ENCODE measurements at places on chromosomes 5 and 9.
A peak's percentile ranks its signal among the peaks of the same experiment; 100 is the strongest.

GRCh38 chr5:142143878-142144277, 35.3 kb downstream of the NDFIP1 start:
- DNase-seq = peak; percentile 27

GRCh38 chr5:14518638-14519037, 63.0 kb upstream of the OTULINL start:
- no peak for DNase-seq

- DNase-seq = no peak
Measured at GRCh38 chr5:163424836-163425235, 12.6 kb upstream of the CCNG1 start.

- DNase-seq = no peak
Measured at GRCh38 chr5:151903243-151903653, 21.4 kb downstream of the GLRA1 start.

DNA sequence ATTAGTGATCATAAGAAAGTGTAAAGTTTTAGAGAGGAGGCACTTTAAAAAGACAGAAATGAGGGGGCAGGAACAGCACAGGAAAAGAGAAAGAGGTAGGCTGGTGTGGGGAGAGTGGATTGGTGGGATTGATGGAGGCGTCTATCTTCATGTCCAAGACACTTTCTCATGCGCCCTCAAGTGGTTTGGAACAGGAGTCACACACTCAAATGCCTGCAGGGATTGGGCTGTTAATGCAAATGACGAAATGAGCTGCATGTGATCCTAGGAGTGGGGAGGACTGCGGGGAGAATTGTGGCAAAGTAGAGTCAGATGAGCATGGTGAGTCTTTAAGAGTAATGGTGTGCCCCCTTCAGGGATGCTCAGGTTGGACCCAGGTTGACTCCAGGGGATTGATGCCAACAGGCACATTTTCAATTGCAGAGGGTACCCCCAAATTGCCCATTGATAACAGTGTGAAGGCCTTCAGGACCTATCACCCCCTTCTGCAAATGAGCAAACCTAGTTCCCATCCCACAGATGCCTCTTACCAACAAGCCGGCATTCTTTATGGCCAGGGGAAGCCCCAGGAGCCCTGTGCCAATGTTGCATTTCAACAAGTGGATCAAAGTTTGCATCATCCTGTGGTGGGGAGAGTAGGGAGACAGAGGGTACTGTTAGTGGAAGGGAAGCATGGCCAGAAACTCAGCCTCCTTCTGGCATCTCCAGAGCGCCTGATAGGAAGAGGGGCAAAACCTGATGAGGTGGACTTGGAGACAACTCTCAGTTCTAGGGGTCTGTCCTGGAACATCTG, 5.3 kb downstream of the SLC36A3 start:
- peak; percentile 1 for DNase-seq

DNA sequence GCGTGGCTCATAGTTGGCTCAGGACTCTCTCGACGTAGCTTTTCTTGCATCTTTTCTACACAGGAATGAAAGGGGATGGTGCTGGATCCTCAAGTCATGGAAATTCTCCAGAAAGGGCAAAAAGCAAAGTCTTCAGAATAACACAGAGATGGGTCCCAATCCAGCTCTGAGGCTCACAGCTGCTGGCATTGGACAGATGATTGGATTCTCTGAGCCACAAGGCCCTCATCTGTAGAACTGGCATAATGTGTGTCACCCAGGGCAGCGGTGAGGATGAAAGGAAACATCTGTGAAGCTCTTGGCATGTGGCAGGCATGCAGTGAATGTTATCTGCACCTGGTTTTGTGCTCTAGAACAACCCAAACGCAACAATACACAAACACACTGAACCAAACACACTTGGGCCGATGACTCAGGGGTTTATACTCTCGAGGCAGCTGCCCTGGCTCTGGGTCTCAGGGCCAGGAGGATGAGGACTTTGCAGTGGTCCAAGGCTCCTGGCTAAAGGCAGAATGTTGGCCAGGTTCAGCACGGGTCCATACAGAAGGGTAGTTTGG, 64.0 kb upstream of the UBTD2 start:
- DNase-seq = no peak

DNA sequence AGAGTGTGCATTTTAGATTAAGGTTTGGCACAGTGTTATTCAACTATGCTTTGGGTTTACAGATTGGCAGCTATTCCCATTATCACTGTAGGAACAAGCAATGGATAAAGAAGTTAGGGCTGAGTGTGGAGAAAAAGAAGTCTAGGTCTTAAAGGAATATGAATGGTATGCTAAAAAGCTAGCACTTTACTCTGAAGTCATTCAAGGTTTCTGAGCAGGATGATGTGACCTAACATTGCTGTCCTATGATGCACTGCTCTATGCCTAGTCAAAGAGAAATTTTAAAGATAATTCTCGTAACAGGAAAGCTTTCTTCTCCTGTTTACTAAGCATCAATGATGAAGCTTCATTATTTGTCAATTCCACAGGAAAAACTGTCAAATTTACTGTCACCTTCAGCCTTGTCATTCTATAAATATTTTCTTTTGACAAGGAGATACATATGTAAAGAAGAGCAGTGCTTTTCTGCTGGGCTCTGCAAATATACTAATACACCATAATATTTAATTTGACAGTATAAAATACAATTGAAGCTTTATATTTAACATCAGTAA, 476.1 kb upstream of the PTPRD start:
- DNase-seq = no peak

DNA sequence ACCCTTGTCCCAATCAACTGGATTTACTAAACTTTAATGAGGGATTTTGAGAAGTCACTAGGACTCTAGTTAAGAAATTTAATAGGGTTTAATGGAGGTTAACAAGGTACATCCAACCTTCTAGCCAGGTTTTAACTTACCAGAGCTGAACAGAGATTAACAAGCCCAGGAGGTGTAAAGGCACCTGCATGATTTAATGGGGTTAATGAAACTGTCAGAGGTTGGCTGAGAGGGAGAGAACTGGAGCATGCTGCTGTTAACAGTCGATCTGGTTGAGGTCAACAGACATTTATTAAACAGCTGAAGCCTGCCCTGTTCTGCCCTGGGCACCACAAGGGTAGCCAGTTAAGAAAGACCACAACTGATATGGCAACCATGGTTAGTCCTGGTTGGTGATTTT, 13.6 kb downstream of the HAND1 start:
- DNase-seq = no peak

DNA sequence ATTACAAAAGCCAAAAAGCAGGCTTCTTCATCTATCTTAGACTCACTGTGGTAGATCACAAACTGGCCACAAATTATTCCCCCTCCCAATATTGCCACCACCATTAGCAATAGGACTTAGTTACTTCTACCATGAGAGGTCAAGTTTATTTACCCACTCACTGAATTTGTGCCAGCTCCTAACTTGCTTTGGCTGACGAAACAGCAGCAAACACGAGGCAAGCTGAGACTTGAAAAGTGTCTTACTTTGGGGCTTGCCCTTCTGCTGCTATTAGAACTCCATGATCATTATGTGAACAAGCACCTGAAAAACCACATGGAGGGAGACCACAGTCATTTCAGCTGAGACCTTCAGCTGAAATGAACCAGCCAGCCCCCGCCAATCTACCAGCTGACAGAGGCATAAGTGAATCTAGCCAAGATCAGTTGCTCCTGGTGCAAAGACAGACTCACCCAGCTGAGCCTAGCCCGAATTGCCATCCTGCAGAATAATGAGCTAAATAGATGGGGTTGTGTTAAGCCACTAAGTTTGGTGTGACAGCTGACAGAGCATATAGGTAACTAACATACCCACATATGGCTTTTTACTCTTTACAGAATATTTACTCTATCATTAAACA, 5.7 kb downstream of the WDR41 start:
- DNase-seq = no peak

GRCh38 chr9:23556459-23556858, 269.6 kb downstream of the ELAVL2 start:
- DNase-seq = no peak

DNA sequence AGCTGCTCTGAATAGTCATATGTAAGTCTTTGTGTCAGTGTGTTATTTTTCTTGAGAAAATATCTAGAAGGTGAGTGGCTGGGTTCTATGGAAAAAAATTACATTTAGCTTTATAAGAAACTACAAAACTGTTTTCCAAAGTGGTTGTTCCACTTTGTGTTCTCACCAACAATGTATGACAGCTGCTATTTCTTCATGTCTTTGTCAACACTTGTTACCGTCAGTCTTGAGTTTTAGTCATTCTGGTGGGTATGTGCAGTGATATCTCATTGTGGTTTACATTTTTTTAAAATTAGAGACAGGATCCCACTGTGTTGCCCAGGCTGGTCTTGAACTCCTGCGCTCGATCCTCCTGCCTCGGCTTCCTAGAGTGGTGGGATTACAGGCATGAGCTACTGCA, 246.4 kb downstream of the PJA2 start:
- DNase-seq = no peak

GRCh38 chr9:4299005-4299795, 668 bp downstream of the GLIS3 start:
- DNase-seq = peak; percentile 20

DNA sequence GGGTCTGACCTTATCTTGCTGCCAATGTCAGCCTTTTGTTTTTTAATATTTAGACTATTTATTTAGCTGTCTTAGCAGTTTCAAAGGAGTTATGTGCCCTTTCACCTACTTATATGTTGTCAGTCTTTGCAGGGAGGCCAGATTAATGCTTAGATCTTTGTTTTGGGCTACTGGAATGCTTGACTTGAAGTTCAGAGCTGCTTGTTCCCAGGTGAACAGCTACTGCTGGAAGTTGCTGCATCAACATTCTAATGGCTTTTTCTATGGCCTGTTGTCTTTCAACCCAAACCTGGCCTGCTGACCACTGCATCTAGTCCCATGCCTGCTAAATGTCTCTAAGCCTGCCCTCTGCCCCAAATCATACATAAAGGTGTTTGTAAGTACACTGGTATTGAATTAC, 3.0 kb downstream of the SLC22A5 start:
- DNase-seq = no peak

GRCh38 chr5:103315455-103315854, 56.9 kb downstream of the MACIR start:
- no peak for DNase-seq

DNA sequence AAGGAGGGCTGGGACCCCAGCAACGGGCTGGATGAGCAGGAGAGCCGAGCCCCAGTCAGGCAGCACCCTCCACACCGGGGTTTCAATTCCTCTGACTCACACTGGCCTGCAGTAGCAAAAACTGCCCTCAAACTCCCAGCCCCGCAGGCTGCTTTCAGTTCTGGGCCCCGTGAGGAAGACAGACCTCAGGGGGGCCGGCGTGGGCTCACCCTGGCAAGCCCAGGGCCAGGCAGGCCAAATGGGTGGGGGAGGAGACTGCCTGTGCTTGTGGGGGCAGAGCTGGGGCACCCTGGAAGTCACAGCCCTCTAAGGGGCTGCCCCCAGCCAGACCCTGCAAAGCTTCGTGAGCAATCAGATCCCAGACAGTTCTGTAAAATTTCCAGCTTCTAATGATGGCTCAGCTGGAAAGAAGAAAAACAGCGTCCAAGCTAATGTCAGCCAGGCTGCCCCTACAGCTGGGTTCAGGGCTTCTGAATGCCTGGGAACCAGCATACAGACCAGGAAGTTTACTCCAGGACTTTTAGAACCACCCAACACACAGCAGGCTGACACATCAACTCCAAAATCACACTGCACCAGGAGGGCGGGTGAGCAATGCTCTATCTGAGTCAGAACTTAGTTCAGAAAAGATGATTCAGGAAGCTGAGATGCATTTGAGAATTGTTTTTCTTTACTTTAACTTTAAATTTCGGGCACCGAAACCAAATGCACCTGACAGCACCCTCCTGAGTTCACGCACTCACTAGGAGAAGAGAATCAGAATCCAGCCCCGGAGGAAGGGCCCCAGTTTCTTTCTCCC, 34.7 kb downstream of the LPCAT1 start:
- no peak for DNase-seq

GRCh38 chr9:89811886-89812450, 207.2 kb downstream of the GADD45G start:
- DNase-seq = no peak

GRCh38 chr9:72743836-72744235, 209.0 kb downstream of the ALDH1A1 start:
- no peak for DNase-seq

DNA sequence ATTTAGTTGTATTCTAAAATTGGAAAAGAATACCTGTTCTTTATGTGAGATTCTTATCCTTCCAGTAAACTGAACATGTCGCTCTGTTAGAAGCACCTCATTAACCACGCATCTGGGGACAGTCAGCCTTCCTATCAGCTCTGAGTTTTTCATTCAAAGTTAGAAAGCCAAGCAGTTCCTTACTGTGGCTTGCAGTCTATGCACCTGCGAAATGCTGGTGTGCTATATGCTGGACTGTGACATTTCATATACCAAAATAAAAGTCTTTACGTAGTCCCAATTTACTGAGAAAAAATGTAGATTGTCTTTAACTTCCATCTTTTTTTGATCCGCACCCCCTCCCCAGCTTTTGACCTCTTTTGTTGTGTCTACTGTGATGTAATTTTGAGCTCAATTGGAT, 4.3 kb downstream of the ANP32B start:
- DNase-seq = no peak

All from midbrain (tissue), 1 donor.